Panc1 (cell line): ENCODE measurements at places on chromosomes 13 and 19. TPM values are rescaled to one million over a fixed set of nuclear protein-coding genes. Genes with fewer than 3 reads are reported as not detected.

DNA sequence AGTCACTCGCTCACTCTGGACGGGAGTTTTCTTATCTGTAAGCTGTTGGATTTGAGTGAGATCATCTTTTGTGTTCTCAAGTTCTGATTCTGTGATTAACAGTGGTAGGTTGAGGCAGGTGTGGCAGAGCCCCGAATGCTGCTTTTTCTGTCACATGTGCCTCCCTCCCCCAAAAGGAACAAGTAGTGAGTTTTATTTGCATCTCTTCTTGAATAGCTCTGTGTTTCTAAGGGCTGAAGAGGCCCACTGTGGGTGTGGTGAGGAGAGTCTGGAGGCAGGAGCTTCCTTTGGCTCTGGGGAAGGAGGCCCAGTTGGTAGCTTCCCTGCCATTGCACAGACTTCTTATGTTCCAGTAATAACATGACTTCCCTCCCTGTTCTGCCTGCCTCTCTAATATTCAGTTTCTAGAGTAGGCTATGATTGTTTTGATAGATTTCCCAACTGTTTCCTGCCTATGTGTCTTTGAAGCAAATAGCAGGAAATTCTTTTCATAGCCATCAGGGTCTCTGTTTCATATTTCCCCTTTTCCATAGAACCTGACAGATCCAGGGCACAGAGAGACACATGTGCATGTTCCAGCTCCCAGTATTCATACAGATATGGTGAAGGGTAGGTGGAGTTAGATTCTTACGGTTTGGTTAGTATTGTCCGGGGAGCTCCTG, 23.9 kb upstream of the CXCL17 start:
- no peak overlapping the region for H3K27ac ChIP-seq
- H3K36me3 ChIP-seq = no peaks in the 10 kb centered on the region
- DNase-seq = no peak
- no peak overlapping the region for H3K4me3 ChIP-seq

DNA sequence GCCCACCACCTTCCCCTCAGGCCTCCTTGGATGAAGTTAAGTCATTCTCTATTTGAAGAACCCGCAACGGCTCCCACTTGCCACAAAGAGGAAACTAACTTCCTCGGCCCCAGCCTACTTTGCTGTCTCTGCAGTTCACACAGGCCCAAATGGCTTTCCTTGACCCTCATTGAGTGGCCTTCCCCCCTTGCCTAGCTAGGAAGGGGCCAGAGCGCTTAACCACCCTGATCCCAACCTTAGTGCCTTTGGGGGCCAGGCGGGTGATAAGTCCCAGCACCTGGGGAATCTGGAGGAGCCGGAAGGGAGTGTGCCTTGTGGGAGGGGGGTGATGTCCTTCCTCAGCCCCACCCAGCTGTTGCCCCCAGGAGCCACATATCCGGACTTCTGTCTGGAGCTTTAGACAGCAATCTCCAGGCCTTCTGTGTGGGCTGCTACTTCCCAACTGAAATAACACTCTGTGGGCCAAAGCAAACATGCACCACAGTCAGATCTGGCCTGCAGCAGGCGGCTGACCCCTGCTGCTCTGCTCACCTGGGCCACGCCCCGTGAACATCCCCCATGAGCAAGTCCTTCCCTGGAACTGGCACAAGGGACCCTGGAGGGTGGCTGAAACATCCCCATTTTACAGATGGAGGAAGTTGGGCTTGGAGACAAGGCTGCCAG, 10.5 kb downstream of the NECTIN2 start:
- no peaks in the 10 kb centered on the region for H3K36me3 ChIP-seq
- no peak overlapping the region for H3K4me3 ChIP-seq
- no peak for DNase-seq
- H3K27ac ChIP-seq = peak overlapping the region; percentile 63
- peaks cover 29% of the 10 kb centered on the region for H3K4me1 ChIP-seq
- no peaks in the 10 kb centered on the region for H3K27me3 ChIP-seq

DNA sequence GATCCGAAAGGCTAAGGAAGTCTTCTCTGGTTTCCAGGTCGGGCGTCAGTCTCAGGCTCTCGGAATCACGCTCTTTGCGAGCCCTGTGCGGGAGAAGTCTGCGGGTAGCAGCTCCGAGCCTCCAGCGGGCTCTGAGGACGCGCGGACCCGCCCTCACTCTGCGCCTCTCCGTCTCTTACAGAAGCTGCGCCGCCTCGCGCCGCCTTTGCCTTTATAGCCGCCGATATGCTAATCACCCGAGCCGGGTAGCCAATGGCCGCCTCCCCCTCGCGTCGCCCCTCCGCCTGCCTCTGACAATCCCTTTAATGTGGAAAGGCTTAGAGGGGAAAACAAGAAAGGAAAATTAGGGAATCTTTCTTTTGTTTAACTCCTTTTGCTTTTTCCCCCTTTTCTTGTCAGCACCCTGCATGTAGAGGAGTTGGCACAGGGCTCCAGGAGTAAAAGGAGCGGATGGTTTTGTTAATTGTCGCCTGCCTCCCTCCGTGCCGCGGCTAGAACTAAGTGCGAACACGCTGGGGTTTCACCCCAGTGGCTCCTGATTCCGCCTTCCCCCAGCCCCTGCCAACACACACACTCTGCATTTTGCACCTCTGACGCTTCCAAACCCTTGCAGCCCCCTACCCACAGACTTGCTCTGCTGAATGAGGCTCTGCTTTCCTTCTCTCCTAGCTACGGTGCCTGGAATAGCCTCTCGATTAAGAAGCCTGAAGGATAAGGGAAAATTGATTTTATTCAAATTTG, at the start of gene PCDH8:
Gene PCDH8, minus strand, starts transcription at position 186 of the 741 bp plus-strand sequence. CDS start 204 bp downstream, outside the sequence.
- no peak within 1 kb of the TSS for H3K27ac ChIP-seq
- no peaks in the 10 kb centered on the region for H3K4me1 ChIP-seq
- peaks cover 6% of the 10 kb centered on the region for H3K27me3 ChIP-seq
- H3K36me3 ChIP-seq = no peaks in the 10 kb centered on the region
- H3K4me3 ChIP-seq = no peak within 1 kb of the TSS; the same call in 1 of the 2 replicates
- DNase-seq = no peak

DIRAS1 gene
- total RNA-seq = 18.5 TPM

EXOC3L2 gene
- 0.08 TPM for total RNA-seq

FREM2 gene
- 0.15 TPM for total RNA-seq
